Stomach (tissue), 19 donors: ENCODE measurements at places on chromosomes 12 and 14. TPM values are rescaled to one million over a fixed set of nuclear protein-coding genes. Genes with fewer than 3 reads are reported as not detected.

GRCh38 chr12:18320036-18320617 is 58.8 kb downstream of the PIK3C2G start:
- H3K36me3 ChIP-seq: no peaks in the 10 kb centered on the region
- no peak overlapping the region for H3K4me3 ChIP-seq
- DNase-seq: no peak

PGF gene
- 7.2 TPM for polyA plus RNA-seq

GRCh38 chr12:90323217-90323616 is 614.6 kb upstream of the ATP2B1 start:
- H3K27ac ChIP-seq: no peak overlapping the region
- no peaks in the 10 kb centered on the region for H3K27me3 ChIP-seq
- DNase-seq: no peak
- H3K4me3 ChIP-seq: no peak overlapping the region

CRIP1 gene
- 99.0 TPM for polyA plus RNA-seq

INSM2 gene
- not detected for polyA plus RNA-seq

DNA sequence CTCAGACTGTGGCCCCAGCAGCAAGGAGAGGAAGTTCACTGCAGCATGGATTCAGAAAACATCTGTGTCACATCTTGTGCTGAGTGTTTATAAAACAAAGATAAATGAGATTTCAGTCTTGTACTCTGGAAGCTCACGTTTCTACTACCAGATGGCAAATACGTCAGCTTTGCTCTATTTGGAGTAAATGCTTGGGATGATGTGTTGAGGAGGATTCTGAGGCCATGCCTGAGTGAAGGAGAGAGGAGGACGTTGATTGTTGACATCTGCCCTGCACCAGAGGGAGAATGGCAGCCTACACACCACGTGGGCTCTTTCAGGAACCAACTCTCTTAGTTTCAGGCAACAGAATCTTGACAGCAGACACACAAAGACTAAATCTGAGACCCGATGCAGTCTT is 188.9 kb downstream of the TMEM132C start:
- no peak overlapping the region for H3K27ac ChIP-seq
- DNase-seq: peak; percentile 69
- no peaks in the 10 kb centered on the region for H3K4me1 ChIP-seq
- H3K4me3 ChIP-seq: no peak overlapping the region
- no peaks in the 10 kb centered on the region for H3K36me3 ChIP-seq
- no peaks in the 10 kb centered on the region for H3K27me3 ChIP-seq

DNA sequence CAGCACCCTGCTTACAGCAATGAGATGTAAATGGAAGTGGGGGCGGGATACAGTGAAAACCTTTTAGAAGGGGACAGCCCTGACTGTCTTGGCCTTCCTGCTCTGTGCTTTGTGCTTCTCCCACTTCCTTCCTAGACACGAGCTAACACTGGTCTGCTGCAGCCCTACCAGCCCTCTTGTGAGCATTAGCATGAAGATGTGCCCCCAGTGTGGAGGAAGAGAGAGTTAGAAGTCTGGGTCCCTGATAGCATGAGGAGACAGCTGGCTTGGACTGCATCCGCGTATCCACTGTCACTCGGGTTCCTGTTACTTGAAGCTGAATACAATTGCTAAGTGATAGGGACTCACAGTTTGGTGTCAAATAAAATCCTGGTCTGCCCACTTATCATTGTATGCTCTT is 248.1 kb upstream of the SOX5 start:
- H3K4me1 ChIP-seq: no peaks in the 10 kb centered on the region
- no peak overlapping the region for H3K4me3 ChIP-seq
- H3K36me3 ChIP-seq: no peaks in the 10 kb centered on the region

DNA sequence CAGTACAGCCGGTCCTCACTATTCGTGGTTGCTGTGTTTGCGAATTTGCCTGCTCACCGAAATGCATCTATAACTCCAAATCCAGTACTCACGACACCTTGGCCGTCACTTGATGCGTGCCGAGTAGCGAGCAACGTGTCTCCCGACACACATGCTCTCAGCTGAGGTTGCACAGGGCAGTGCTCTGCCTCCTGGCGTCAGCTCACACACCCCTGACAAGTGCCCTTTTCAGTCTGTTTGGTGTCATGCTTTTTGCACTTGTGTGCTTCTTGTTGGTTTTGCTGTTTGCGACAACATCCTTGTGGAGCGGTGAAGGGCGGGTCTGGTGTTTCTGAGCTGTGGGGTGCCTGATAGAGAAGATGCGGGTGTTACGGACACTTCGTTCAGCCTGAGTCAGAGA is 110.4 kb upstream of the RFLNA start:
- no peak overlapping the region for H3K4me3 ChIP-seq
- H3K27me3 ChIP-seq: no peaks in the 10 kb centered on the region
- no peaks in the 10 kb centered on the region for H3K36me3 ChIP-seq
- H3K27ac ChIP-seq: no peak overlapping the region

DNA sequence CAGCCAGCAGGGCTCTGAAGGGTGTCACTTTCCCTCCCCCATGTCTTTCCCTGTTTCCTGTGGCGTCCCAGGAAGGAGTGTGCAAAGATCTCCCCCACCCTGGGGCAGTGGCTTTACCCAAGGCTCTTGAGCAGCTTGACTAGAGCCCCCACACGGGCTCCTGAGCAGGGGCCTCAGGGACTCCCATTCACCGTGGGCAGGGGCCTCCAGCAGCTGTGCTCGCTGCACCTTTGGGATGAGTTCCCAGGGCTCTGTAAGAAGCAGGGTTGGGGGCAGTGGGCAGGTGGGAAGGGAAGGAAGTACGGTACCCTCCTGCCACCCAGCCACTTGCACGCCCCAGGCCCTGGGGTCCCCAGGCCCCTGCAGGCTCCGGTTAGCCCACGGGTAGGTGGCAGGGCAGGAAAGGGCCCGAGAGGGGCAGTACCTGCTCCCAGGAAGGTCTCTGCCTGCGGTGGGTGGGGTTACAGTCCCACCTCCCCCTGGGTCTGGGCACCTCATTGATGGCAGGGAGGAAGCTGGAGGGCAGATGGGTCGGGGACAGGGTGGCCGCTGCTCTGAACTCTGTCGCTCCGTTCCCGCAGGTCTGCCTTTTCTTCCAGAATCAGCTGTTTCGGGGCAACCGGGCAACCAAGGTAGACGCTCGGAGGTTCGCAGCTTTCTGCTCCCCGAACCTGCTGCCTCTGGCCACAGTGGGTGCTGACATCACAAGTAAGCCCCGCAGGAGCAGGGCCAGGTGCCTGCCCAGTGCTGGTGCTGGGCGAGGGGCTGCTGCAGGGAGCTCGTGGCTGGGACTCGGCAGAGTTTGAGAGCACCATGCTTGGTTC is 13.0 kb downstream of the ASPG start:
- H3K36me3 ChIP-seq: no peaks in the 10 kb centered on the region
- peaks cover 30% of the 10 kb centered on the region for H3K4me1 ChIP-seq
- no peak overlapping the region for H3K4me3 ChIP-seq
- no peak overlapping the region for H3K27ac ChIP-seq

- DNase-seq: no peak
- H3K27ac ChIP-seq: no peak overlapping the region
- peaks cover 53% of the 10 kb centered on the region for H3K27me3 ChIP-seq
- no peak overlapping the region for H3K4me3 ChIP-seq
- peaks cover 3% of the 10 kb centered on the region for H3K36me3 ChIP-seq
These were observed 1.0 kb downstream of the RTL1 start for GRCh38 chr14:100902295-100903133.

- no peaks in the 10 kb centered on the region for H3K36me3 ChIP-seq
- no peak overlapping the region for H3K27ac ChIP-seq
- H3K4me3 ChIP-seq: no peak overlapping the region
- no peaks in the 10 kb centered on the region for H3K4me1 ChIP-seq
These were observed 213.7 kb upstream of the NPAS3 start for GRCh38 chr14:32724867-32725471.

FOXN4 gene
- polyA plus RNA-seq: not detected

DNA sequence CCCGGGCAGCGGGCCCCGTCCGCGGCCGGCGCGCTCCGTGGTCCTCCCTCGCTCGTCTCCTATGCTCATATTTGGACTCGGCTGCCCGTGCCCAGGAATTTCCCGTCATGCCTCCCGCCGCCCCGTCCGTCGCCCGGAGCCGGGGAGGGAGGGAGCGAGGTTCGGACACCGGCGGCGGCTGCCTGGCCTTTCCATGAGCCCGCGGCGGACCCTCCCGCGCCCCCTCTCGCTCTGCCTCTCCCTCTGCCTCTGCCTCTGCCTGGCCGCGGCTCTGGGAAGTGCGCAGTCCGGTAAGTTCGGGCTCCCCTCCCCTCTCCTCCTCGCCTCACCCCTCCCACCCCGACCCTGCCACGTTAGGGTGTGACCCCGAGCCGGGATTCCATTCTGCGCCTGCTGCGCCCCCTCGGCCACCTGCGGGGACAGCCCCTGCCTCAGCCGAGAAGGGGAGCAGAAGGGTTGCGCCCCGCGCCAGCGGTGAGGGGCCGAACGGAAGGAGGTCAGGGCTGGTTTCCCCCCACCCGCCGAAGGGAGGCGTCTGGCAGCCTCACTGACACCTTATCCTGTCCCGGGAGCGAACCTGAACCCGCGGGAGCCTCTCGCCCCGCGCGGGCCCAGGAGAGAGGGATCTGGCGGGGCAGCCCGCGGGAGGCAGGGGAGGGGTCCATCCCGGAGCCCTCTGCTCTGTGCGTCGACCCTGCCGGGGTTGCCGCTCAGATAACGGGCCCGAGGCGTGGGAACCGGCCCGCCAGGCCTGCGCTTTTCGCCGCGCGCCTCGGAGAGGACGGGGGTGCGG is at the start of gene MSRB3:
TSS of gene MSRB3 (plus strand) at position 108 of the 793 bp plus-strand sequence. CDS start 29,897 bp downstream, outside the sequence.
- peak; percentile 90 for DNase-seq
- peak within 1 kb of the TSS; percentile 42 for H3K27ac ChIP-seq
- peaks cover 14% of the 10 kb centered on the region for H3K27me3 ChIP-seq
- no peaks in the 10 kb centered on the region for H3K36me3 ChIP-seq
- H3K4me3 ChIP-seq: peak within 1 kb of the TSS; percentile 77

PTCSC3 gene
- not detected for polyA plus RNA-seq
